Renal cortical epithelial cell (primary cell): ENCODE measurements at places on chromosomes 16 and 17. TPM values are rescaled to one million over a fixed set of nuclear protein-coding genes. Genes with fewer than 3 reads are reported as not detected.

Gene RNF227
- 1.0 and 4.7 TPM in 2 replicates for total RNA-seq

Gene ASPA
- 0.20 and 0.87 TPM in 2 replicates for total RNA-seq

Gene NDRG4
- total RNA-seq: 15.8 and 26.0 TPM in 2 replicates

Gene CA4
- total RNA-seq: 0.45 TPM in 1 of 2 replicates, not detected in the other

Gene NOD2
- total RNA-seq: 0.10 and 0.17 TPM in 2 replicates

Gene CMTM2
- not detected in 2 replicates for total RNA-seq

Gene ZNF205
- 15.2 and 20.5 TPM in 2 replicates for total RNA-seq

- DNase-seq: no peak
These were observed 148.5 kb upstream of the GSE1 start for GRCh38 chr16:85464383-85465305.

- peak; percentile 26 for DNase-seq
These were observed at the start of gene IKZF3 for GRCh38 chr17:39863918-39864746. Gene IKZF3, minus strand, starts transcription at chr17:39864312. Its CDS starts 186 bp downstream, at chr17:39864126.

DNA sequence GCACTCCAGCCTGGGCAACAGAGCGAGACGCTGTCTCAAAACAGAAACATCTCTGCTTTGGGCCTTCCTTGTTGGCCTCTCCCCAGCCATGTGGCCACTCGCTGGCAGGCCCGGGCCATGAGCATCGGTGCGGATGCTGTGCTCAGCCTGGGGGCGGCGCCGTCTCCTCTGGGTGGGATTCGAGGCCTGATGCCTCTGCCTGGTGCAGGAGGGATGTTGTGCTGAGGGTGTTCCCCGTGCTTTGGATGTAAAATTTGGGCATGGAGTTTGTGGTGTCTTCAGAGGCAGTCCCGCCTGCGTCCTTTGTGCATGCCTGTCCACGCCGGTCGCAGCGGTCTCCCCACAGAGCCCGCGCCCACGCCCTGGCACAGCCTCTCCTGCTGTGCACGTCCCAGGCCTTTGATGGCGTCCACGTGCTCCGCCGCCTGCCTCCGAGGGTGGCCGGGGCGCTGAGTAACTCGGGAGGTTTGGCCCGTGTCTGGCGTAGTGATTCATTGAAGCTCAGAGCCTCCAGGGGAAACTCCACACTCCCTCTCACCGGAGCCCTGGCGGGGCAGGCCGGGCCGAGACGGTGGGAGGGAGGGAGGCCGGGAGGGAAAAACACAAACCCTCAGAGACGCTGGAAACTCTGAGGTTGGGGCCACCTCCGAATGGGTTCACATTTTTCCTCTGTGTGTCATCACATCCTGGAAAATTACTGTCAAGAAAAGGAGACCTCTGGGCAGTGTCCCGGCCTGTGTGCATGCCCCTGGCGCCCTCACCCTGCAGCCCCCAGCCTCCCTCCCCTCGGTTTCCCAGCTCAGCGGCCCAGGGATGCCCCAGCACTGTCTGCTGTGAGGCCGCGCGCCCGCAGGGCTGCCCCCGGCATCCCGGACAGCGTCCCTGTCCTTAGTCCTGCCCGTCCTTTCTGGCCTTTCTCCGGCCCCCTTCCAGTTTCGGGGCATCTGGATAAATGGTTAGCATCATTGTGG, 19.0 kb downstream of the CENPX start:
- DNase-seq: peak; percentile 91

GRCh38 chr16:88534638-88535190, 35.5 kb upstream of the ZC3H18 start:
- DNase-seq: peak; percentile 21

GRCh38 chr16:87555647-87556046, 46.7 kb upstream of the JPH3 start:
- no peak for DNase-seq
